ENCODE measurements at places on chromosomes 2 and 18.

GRCh38 chr18:31303771-31304170 lies 14.2 kb upstream of the DSG1 start:
- DNase-seq: no peak

DNA sequence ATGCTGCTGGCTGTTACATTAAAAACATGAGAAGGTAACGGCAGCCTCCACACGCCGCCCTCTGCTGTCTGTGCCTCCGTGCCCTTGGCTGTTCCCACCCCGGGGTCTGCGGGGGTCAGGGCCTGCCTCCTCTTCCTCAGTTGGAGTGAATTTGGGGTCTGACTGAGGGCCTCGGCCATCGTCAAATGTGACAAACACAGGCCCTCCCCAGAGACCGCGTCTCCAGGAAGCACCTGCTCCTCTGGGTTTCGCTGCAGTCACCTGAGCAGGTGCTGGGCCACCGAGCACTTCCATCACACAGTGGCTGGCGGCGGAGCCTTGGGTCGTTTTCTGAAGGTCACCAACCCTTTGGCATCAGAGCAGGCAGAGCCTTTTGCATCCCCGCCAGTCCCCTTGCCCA lies 70.9 kb downstream of the NFATC1 start:
- no peak for DNase-seq

DNA sequence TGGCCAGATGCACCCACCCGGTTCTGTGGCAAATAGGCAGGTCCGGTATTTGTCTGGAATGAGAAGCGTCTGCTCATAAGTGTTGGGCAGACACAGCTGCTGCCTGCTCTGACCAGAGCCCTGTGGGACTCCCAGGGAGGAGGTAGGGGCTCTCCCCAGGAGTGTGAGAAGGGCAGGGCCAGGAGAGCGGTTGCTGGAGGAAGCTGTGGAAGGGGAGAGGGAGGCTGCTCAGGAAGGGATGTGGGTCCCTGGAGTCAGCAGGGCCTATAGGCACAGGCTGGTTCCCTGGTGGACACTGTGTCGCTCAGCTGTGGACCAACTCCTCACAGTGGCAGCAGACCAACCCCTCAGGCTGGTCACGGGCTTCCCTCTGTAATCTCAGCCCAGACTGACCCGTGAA lies 109.2 kb downstream of the DYSF start:
- DNase-seq: no peak

- no peak for DNase-seq
These were observed 128.1 kb downstream of the EIPR1 start for GRCh38 chr2:3249476-3249962.

GRCh38 chr2:123080331-123080730 lies 944.8 kb upstream of the CNTNAP5 start:
- no peak for DNase-seq

DNA sequence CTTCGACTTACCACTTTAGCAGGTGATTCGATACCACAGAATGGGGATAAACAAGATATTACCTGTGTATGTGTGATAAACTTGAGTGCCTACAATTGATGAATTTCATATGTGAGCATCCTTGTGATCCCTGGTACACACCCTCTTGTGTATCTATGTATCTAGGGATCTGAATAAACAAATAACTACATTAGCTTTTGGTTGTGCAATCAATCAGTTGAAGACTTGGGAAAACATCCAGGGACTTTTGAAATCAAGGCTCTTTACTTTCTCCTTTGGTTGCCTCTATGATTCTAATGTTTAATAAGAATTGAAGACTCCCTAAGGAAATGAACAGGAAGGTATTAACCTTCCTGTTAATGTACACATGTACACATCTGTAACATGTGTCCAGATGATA lies 97.3 kb upstream of the DCC start:
- no peak for DNase-seq

DNA sequence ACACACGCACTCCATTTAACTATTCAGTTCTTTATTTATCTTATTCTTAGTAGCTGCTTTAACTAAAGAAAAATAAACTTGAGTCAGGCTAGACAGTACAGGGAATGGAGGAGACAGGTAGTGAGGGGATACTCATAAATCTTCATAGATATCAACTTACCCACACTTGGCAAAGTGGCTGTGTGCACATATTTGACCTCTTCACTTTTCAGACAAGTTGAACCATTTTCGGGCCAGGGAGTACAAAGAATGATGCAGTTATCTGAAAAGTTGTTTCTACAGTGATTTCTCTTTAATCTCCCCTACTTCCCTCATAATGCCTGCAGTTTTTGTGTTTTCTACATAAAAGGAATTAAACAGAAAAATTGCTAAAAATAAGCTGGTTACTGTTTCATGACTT lies 307.5 kb downstream of the GULP1 start:
- DNase-seq: no peak

DNA sequence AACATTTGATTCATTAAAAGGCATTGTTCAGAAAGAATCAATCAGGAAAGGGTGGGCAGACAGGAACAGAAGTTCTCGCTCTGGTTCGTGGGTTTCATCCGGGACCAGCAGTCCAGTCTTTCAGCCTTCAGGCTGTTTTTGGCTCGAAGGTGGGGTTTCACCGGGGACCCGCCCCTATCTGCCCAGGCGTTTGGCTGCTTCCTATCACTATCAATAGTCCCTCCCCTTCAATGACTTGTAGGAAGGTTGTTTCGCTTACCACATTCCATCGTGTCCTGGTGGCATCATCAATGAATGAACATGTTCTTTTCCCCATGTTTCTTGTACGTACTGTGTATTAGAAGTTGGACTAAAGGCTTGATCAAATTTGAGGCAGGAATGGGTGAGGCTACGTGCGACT lies 130.3 kb downstream of the NEDD4L start:
- DNase-seq: no peak

DNA sequence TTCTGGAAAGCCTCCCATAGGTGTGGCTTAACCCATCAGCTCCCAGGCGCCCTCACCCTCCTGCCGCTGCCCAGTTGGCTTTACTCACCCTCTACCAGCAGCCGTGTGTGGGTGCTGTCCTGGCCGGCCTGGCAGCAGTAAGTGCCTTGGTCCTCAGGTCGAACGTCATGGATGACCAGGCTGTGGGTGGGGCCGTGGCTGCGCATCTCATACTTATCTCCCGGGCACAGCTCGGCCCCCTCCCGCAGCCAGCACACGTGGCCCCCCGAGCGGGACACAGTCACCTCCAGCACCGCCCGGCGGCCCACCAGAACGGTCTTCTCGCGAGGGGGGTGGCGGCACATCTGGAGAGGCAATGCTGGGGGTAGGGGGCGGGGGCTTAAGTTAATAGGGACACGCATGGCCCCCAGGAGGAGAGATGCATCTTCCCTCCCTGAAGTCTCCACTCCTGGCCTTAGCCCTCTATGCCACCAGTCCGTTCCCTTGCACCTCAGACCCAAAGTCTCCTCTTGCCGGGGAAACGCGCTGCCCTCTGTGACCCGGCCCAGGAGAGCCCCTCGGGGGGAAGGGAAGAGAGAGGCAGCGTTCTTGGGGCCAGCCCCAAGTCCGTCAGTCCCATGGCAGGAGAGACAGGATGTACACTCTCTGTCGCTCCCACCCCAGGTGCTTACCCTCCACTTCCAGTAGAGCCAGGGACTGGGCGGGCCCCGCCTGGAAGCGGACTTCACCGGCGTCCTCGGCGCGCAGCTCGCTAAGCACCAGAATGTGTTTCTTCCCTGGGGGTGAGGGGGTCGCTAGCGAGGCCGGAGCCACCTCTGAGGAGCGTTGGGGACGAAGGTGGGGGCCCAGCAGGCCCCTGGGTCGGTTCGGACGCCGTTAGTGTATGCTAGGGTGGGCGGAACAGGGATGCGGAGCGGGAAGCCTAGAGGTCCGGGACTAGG lies 7.9 kb downstream of the TMEM198 start:
- no peak for DNase-seq

DNA sequence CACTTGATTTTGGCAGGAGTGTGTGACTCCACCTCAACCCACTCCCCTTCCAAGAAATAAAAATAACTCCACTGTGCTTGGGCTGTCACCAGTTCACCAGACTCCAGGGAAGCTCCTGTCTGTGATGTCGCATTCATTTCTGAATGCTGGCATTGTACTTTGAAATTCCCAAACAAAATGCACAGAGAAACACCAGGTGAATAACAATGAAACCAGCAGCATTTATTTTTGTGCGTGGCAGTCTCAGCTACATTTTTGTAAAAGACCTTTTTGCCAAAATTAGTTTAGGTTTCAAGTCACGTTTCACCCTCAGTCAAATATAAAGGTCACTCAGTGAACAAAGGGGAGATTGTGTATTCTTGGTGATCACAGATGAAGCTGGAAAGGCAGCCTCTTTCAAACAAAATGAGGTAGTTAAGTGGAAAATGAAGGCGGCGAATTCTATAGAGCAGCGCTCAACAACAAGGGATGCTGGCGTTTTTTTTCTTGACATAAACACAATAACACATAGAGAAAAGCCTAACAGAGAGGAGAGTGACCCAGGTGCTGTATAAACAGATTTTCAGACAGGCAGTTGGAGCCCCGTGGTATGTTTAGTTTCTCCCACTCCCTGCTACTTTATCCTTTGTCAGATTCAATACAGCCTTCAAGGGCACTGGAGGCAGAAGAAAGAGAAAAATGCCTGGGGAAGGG lies 210.3 kb upstream of the GCFC2 start:
- DNase-seq: no peak

- DNase-seq: no peak
These were observed 110.6 kb upstream of the FAM136A start for GRCh38 chr2:70412294-70413070.

GRCh38 chr2:236054125-236054524 lies 114.1 kb downstream of the GBX2 start:
- no peak for DNase-seq

GRCh38 chr2:51335087-51336058 lies 303.4 kb upstream of the NRXN1 start:
- no peak for DNase-seq

DNA sequence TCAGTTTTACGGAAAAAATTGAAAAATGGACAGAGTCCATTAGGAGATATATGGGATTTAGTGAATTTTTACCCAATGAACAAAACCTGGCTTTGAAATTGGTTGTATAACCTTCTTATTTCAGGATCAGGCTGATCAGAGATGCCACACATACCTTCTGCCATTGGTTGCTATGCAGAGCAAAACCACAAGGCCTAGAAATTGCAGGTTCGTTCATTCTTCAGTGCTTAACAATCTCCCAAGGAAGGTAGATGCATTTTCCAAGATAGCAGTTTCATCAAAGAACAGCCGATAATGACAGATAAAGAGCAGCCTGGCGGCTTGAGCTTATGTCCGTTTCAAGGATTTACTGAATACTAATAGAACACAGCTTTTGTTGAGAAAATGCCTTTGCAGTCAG lies 868.8 kb downstream of the EPHA4 start:
- no peak for DNase-seq

GRCh38 chr2:10059552-10060335 lies 16.4 kb downstream of the KLF11 start:
- DNase-seq: no peak

DNA sequence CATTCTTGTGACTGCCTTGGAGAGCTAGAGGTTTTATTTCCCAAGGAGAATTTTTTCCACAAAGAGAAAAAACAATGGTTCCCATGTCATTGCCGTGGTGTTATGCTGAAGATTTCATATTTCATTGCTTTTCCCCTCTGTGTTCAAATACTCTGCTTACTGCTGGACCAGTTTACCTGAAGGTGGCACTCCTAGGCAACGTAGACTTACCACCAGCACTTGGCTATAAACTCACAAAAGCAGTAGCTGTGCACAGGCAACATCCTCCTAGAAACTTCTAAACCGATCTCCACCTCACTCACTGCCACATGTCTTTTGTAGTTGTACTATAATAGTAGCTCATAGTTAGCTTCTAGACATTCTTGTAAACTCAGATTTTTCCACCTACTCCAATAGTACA lies 1319.7 kb upstream of the CRIM1 start:
- no peak for DNase-seq

- DNase-seq: no peak
These were observed 406.6 kb downstream of the ARHGAP15 start for GRCh38 chr2:143535802-143536201.

DNA sequence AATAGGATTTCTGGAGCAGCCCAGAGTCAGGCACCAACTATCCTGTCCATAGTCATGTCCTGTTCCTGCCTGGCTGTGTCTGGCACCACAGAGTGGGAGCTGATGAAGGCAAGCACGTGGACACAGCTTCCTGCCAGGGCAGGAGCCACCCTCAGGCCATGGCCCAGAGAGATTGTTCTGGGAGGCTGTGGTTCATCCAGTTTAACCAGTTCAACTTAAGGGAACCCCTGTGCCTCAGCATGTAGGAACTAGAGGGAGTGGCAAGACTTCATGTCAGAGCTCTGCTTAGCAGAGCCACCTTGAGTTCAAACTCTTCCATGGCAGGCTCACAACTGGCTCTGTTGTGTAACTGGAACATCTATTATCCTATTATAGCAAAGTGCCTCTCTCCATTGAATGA lies 73.2 kb upstream of the NCKAP5 start:
- no peak for DNase-seq

DNA sequence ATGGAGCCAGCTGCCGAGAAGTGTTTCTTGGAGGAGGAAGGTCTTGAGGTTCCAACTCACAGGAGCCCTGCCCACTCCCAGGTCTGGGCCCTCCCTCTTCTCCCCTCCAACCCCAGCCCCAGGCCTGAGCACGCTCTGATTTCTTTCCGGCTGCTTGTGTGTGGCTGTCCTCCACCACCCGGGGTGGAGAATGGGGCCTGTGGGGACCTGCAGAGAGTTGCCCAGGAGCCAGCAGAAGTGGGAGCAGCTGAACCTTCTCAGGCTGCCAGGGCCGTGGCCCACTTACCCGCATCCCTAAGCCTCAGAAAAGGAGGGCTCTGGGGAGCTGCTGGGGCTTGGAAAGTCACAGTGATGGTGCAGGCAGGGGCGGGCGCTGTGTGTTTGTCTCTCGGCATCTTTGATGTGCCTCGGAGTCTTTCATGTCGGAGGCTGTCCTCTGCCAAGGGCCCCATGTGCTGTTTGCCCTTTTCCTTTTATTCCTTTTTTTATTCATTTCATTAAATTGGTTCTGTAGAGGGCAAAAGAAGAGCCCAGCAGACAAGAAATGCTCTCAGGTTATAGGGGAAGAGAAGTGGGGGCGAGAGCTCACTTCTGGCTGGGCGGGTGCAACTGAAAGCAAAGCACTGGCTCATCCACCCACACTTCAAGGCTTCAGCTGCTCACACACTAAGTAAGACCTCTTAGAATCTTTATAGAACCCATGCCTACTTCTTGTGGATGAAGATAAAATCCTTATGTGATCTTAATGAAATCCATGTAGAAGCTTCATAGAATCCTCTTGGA lies 52.5 kb downstream of the SDC1 start:
- no peak for DNase-seq

DNA sequence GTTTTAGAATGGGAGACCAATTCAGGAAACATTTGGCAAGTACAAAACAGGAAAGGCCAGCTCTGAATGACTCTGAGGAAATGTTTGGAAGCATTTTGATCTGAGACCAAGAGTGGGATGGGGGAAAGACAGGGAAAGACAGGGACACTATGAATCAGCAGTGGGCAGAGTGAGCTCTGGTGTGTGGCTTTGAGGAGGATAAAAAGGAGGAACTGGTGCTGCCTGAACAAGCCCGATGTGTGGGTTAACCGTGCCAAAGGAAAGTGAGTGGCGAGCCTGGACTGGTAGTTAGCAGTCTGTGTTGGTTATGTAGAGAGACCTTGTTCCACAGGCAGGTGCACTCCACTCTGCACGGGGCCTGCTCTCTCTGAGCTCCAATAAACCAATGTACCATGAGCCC lies 5.3 kb downstream of the MFSD6 start:
- no peak for DNase-seq

All from stimulated activated CD4-positive, alpha-beta T cell treated with anti-CD3 and anti-CD28 coated beads, Interleukin-4, amount 100 ng/mL, for 4 hours (primary cell).